ENCODE measurements at places on chromosomes 12 and 14.
A peak's percentile ranks its signal among the peaks of the same experiment; 100 is the strongest.

- no peak for DNase-seq
Measured at GRCh38 chr12:52659395-52659794, 7.4 kb upstream of the KRT2 start.

DNA sequence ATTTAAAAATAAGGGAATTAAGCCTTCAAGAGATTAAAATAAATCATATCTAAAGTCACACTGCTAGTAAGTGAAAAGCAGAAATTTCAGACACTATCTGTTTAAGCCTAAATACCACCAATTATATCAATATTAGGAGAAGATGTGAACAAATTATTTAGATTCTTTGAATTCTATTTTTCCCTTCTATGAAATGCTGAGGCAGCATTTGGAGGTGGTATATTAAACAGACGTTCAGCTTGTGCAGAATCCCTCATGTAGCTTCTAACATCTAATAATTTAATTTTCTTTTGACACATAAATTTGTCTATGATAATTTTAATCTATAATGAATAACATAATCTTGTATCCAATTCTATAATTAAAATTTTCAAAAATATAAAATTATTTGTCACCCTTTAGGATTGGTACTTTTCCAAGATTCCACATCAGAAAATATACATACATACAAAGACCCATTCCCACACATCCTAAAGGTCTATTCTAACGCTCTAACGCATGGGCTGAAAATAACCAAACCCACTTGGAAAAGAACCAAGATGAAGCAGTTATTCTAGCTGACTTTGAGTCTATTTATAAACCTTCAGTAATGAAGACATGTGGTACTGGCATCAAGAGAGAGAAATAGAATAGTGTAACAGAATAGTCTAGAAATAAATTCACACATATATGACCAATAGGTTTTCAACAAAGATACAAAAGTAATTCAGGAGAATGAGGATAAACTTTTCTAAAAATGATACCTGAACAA is 751.8 kb downstream of the GALC start:
- no peak for DNase-seq

GRCh38 chr14:79568594-79568993 is 642.7 kb downstream of the DIO2 start:
- DNase-seq = no peak

DNA sequence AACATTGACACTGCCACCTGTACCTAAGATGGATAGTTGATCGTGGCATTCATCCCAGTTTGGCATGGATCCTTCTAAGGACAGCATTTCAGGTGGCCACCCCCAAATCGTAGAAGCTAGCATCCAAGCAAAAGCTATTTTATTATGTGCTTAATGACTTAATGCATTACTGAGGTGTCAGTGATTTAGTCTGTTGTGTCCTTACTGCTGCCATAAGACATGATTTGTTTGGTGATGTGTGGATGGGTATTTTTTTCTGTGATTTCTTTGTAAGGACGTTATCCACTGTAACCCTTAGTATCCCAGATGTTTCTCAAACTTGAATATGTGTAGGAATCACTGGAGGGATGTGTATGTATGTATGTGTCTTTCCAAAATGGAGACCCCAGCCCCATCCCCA is 81.2 kb upstream of the EVL start:
- no peak for DNase-seq

GRCh38 chr12:68100241-68100640 is 59.3 kb downstream of the IFNG start:
- no peak for DNase-seq

- no peak for DNase-seq
Measured at GRCh38 chr14:104129556-104129955, 8.8 kb upstream of the KIF26A start.

GRCh38 chr12:6393109-6393508 is 9.1 kb downstream of the LTBR start:
- no peak for DNase-seq

GRCh38 chr12:62808166-62808879 is 126.6 kb downstream of the PPM1H start:
- no peak for DNase-seq

GRCh38 chr12:1912580-1913376 is 5.7 kb downstream of the CACNA2D4 start:
- DNase-seq = no peak

DNA sequence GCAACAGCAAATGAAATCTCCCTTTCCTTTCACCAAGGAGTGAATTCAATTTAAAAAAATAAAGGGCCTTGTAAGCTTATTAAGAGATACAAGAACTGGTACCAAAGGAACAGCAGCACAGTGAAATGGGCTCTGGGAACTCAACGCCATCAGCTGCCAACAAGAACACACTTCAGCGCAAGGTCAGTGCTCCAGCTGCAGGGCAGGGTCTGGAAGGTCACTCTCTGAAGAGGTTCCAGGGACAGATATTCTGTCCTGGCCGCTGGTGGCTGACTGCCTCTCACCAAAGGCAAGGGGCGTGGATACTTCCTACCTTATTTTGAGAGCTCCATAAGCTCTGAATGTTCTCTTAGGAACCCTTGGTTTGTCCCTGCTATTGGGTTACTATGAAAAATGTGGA is 186.6 kb downstream of the CALM1 start:
- DNase-seq = no peak

DNA sequence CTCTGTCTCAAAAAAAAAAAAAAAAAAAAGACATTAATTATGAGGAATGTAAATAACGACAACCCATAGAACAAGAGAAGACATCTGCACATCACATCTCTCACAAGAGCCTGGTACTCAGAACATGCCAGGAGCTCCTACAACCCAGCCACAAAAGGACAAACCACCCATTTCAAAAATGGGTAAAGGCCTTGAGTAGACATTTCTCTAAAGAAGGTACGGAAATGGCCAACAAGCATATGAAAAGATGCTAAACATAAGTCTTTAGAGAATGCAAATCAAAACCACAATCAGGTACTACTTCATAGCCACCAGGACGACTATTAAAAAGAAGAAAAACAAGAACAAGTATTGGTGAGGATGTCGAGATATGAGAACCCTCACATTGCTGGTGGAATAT is 13.3 kb downstream of the AMN start:
- no peak for DNase-seq

DNA sequence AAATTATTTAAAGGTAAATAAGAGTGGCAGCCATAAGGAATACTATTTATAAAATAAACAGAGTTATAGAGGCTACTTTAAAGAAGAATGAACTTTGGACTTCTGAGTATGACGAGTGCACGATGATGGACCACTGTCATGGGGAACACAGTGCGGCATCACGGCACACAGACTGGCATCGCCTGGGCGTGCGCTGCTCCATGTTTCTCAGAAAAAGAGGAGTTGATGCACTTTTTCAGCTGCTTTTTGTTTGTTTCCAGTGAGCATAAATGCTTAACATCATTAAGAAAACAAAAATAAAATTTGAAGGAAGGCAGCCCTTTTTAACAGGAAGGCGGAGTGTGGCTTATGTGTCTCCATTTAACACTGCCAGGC is 23.3 kb upstream of the EAPP start:
- DNase-seq = no peak

- no peak for DNase-seq
Measured at GRCh38 chr14:87052646-87053225, 940.2 kb downstream of the GALC start.

DNA sequence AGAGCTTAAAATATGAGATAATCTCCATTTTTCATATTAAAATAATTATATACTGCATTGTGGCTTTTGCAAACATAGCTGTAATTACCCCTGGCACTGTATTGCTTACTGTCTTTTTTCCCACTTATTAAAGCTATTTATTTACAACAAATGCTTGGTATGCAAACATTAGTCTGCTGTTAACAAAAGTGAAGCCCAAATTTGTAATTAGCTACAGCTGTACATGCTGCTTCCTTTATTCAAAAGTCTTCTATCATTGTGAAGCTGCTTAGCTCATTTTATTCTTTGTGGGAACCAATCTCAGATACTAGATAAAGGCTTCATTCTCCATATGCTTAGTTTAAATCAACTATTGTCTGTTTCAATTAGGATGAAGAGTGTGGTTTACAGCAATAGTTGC is 425.8 kb upstream of the FOXG1 start:
- no peak for DNase-seq

GRCh38 chr12:68263366-68263765 is 10.0 kb upstream of the IL22 start:
- DNase-seq = no peak

- peak; percentile 96 for DNase-seq
Measured at GRCh38 chr14:103606963-103607668, 21.9 kb upstream of the KLC1 start.

DNA sequence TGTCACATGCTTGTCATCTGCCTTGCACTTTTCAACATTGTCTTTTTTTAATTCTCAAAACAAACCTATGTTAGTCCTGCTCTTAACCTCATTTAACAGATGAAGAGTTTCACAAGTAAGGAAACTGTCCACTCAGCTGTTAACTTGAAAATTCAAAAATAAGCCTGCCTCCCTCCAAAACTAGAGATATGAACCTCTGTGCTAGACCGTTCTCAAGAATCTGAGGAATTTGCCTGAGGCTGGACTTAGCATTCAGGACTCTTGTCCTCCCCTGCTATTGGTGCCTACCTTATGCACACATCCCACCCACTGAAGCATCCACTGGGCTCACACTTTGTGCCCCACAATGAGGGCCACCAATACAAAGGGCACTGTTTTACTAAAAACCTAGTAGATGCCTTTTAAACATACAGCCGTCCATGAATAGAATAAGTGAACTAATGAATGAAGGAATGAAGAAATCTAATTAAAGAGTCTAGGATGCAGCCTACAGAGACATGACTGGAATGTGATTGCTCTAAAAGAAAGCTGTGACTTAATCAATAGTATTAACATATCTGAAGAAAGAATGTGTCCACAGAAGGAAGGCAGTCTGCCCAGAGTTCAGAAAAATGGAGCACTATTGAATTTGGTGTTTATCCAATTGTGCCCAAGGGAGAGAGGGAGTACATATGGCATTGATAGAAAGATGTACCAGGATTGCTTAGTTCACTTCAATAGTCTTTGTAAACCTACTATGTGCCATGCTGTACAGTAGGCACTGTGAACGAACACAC is 238.5 kb downstream of the SPTSSA start:
- no peak for DNase-seq

- no peak for DNase-seq
Measured at GRCh38 chr12:30905463-30906009, 21.0 kb upstream of the TSPAN11 start.

- DNase-seq = no peak
Measured at GRCh38 chr12:3602488-3602887, 111.5 kb downstream of the PRMT8 start.

DNA sequence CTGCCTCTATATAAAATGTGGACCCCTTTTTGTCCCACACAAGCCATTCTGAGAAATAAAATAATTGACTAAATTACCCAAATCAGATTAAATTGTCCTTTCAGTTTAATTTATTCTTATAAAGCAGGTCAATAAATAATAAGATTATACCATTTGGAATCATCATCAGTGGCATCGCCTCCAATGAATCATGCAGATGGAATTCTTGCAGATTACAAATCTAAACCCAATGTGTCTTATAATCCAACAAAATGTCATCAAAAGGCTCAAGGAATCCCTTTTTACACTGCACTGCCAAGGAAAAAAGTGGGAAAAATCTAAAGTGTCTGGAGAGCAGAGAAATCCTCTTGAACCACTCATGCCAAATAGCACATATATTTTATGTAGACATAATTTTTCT is 138.2 kb upstream of the TSPAN8 start:
- DNase-seq = no peak

DNA sequence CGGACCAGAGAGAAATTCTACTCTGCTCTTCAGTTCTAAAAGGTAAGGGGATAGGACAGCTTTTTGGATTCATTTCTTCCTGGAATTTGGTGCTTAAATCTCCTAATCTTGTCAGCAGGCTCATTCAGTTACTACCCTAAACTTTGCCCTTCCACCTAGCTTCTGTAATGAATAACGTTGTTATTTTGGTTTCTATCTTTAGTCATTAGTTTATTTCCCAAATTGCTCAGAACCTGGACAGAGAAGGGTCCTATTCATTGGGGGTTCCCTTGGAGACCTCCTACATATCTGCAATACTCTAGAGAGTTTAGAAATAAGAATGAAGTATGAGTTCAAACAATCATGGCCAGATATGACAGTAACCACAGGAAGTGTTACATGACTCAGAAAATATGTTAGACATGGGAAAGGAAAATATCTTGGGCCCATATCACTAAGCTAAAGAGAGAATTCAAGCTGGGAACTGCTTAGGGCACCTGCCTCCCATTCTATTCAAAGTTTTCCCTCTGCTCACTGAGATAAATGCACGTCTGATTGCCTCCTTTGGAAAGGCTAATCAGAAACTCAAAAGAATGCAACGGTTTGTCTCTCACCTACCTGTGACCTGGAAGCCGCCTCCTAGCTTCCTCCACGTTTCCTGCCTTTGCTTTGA is 87.9 kb downstream of the GAS2L3 start:
- no peak for DNase-seq

DNA sequence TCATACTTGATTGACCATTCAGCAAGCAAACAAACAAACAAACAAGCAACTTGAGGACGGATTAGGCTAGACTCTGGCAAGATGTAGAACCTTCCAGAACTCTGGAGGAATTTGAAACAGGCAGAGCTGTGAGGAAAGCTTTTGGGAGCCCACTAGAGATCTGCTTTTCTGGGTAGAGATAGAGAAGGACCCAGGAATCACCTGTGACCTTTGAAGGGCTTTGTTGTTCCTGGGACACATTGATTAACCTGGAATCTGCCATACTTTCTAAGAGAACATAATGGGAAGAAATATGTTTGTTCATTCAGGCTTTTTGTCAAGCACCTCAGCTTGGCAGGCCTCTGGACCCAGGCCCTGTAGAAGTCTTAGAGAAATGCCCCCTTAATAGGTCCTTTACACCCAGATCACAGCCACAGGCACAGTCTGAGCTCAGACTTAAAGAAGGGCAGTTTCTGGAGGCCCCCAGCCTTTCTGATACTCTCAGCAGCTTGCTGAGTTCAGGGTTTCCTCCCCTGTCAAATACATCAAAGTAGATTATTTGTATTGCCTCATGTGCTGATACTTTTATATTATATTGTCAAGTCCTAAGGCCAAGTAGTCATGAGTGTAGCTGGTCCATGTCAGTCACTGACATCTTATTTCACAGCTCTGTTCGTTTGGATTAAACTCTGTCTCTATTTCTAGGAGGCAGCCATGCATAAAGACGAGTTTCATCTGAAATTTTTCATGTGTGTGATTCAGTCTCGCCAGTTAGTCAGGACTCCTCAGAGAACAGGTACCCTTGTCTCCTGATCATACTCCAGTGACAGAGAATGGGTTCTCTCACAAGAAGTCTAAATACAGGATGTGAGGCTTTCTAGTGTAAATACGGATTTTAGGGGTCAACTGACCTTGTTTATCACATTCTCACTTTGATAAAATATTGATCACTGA is 1.1 kb upstream of the SENP1 start:
- no peak for DNase-seq

GRCh38 chr14:82410064-82410463 is 876.4 kb upstream of the SEL1L start:
- no peak for DNase-seq

- DNase-seq = no peak
Measured at GRCh38 chr12:23098517-23098916, 473.5 kb downstream of the ETNK1 start.

DNA sequence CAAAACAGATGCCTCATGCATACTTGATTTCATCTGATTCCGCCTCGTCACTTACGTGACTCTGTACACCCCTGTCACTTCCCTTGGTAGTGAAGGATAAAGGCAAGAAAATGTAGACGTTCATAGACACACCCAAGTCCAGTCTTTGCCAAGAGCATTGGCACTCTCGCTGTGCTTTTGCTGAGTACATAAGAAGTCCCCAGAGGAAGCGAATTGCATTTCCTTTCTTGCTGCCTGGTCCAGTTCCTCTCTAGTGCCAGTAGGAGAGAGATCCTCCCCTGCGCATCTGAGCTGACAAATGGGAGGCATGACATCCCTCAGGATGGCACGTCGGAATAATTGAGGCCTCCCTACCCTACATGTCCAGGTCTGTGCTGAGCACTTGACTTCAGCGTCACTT is 21.3 kb upstream of the RIN3 start:
- no peak for DNase-seq
